ENCODE measurements at places on chromosomes 2 and 18.

GRCh38 chr18:29305516-29305915 is 1128.6 kb upstream of the CDH2 start:
- ATAC-seq, result no peak

DNA sequence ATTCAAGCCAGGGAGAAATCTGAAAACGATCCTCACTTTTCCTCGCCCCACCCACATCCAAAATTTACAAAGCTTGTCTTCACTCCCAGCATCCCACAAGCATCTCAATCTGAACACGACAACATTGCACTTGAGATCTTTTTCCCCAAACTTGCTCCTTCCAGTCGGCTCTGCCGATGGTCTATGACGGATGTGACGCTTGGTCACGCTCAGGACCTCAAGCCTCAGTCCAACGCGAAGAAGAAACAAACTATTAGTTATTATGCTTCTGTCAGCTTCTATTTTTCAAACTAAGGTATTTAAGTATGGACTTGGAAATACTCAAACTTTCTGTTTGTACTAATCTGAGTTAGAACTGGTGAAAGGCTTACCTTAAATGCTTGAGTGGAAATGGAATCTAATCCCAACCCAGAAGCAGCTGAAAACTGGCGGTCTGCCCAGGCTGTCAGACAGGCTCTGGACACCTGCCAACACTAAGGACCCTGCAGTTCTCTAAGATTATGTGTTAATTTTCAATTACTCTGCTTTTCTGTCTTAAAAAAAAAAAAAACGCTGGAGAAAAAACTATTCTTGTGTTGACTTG is 132.1 kb upstream of the DNMT3A start:
- no peak for ATAC-seq

DNA sequence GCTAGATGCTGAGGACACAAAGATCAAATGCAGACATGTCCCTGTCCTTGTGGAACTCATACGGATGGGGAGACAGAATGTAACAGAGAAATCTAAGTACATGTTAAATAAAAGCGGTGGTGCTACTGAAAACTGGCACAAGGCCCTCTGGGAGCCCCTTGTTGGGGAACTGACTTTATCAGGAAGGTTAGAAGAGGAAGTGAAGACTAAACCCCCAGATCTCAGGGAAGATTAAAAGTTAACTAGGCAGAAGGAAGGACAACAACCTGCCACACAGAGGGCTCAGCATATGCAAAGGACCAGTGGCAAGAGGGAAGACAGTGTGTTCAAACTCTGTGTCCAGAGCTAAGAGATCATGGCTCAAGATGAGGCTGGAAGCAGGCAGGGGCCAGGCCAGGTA is 4.8 kb downstream of the CACNB4 start:
- ATAC-seq, result no peak

- ATAC-seq, result no peak
Measured at GRCh38 chr18:75337348-75337747, 90.2 kb downstream of the SMIM21 start.

DNA sequence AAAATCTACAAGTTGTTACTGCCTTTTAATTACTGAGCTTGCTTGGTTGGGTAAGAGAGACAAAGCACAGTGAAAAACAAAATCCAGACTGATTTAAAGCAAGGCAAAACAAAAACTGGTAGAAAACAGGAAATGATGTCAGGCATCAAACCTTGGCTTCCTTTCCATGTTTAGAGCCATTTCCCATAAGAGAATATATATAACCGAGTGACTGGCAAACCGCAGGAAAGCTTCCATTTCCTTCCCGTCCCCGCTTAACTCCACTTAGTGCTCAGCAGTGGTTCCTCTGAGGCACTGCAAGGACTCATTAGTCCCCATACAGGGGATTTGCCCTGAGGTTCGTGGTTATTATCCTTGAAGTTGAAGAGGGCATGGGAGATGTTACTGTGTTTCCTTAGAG is 446.3 kb downstream of the LPIN1 start:
- no peak for ATAC-seq

- no peak for ATAC-seq
Measured at GRCh38 chr2:241775223-241776177, 1.1 kb upstream of the GAL3ST2 start.

- no peak for ATAC-seq
Measured at GRCh38 chr18:30712383-30712782, 330.2 kb downstream of the DSC3 start.

GRCh38 chr2:105100046-105100840 is 62.4 kb downstream of the MRPS9 start:
- no peak for ATAC-seq
